ENCODE measurements at places on chromosomes 6 and 20. TPM values are rescaled to one million over a fixed set of nuclear protein-coding genes. Genes with fewer than 3 reads are reported as not detected.

The CCM2L gene
- total RNA-seq: not detected

GRCh38 chr6:44401138-44401537 lies 13.6 kb downstream of the CDC5L start:
- DNase-seq: no peak

The SLC22A23 gene
- total RNA-seq: 0.54 TPM

The SNAP91 gene
- total RNA-seq: not detected

The MAP7 gene
- total RNA-seq: 0.15 TPM

DNA sequence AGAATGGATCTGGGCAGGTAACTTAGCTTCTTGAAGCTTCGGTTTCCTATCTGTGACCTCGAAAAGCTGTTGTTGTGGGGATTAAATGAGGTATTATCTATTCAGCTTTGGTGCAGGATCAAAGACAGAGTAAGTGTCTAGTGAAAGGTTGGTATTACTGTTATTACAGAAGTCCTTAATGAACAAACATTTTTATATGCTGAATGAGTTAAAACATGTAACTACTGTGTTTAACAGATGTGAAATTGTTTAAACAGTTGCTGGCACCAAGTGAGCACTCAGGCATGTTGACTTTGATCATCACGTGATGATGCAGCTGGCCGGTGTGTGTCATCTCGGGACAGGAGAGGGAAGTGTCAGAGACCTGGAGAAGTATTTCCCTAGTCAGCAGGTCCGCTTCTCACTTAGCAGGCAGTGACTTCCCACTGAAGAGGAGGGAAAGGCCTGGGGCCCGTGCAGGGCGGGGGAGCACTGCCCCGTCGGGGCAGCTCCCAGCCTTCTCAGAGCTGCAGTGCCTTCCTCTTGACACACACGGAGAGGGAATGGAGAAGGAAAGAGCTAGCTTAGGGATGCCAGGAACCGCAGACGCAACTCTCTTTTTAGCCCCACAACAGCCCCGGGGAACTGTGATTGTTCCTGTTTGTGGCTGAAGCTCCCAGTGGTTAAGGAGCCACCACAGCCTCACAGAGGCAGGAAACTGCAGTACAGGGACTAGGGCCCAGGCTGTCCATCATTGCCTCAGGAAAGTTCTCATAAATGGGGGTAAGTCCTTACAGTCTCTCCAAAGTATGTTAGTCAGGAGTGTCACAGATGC lies 18.0 kb downstream of the TUBB2A start:
- peak; percentile 74 for DNase-seq

The ZNF165 gene
- total RNA-seq: 0.89 TPM

Data from M059J (cell line).